ENCODE measurements at places on chromosomes 5 and 9.

DNA sequence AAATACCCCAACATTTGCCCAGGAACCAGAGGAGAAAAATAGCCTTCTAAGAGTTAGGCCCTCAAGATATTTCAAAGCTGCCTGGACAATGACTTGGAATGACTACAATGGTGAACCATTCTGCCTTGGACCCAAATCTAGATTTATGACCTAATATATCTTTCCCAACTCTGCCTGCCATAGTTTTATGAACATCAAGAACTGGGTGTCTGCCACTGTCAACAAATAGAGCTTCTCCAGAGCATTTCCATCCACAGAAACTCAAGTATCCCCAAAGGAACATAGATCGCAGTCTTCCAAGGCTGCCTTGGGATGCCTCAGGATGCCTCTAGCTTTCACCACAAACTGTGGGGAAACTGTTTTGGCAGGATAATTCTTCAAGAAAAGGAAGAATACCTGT lies 48.2 kb upstream of the NFIB start:
- no peak for DNase-seq

- DNase-seq, result no peak
Measured at GRCh38 chr5:119071561-119071995, 691 bp downstream of the DMXL1 start.

GRCh38 chr5:137155261-137156000 lies 343.7 kb downstream of the SPOCK1 start:
- no peak for DNase-seq

GRCh38 chr5:180160789-180161188 lies 48.2 kb downstream of the RASGEF1C start:
- no peak for DNase-seq

GRCh38 chr9:100852088-100852487 lies 176.4 kb upstream of the PLPPR1 start:
- DNase-seq, result no peak

DNA sequence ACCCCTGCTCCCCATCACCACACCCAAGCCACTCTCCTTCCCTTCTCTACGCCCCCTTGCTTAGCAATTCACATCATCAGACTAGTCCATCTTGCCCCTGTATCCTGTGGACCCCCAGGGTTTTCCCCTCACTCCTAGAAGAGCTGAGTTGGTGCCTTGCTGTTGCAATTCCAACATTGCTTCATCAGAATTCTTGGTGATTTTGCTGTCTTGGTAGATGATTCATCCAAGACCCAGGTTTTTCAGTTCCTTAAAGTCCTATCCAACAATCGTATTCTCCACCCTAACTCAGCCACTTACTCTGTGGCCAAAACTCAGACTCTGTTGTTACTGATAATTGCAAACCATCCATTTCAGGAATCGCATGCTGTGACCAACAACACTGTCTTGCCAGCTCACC lies 21.4 kb upstream of the CCNJL start:
- DNase-seq, result no peak

GRCh38 chr9:129480227-129480626 lies 140.7 kb downstream of the C9orf50 start:
- no peak for DNase-seq

Measured in smooth muscle cell of the brain vasculature (primary cell).